ENCODE measurements at places on chromosomes 2 and 18. TPM values are rescaled to one million over a fixed set of nuclear protein-coding genes. Genes with fewer than 3 reads are reported as not detected.

DNA sequence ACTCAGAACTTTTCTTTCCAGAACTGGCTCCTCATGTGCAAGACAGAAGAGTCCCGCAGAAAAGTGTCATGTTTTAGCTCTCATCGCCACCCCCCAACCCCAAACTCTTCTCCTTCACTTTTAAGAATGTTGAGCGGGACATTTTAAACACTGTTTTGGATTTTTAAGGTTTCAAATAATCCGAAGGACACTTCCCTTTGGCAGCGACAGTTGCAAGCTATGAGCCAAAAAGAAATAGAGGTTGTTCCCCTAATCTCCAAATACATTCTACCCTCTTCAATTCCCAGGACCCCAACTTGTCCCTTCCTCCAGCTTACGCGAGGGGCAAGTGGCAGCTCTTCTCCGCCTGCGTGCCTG, 678 bp upstream of the UBE2E3 start:
- DNase-seq: no peak

- no peak for DNase-seq
Measured at GRCh38 chr2:235025800-235026536, 74.2 kb downstream of the SH3BP4 start.

GRCh38 chr18:61398961-61399705, 65.9 kb downstream of the CDH20 start:
- no peak for DNase-seq

GRCh38 chr18:73724958-73725357, 422.7 kb downstream of the FBXO15 start:
- no peak for DNase-seq

DNA sequence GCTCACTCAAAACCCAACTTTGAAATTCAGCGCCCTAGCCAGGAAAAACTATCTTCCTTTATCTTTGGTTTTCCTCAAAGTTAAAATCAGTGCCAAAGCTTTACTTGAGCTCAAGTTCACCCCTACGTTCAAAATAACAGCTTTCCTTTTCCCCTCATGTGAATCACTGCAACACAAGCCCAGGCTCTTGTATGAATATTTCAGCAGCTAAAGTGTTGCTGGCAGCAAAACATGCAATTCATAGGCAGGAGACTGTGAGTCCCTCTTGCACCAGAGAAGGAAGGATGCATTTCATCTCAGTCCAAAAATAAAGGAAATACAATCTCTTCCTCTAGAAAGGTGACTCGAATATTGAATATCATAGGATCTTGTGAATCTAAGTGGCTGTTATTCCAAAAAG, 461.3 kb upstream of the SOX11 start:
- DNase-seq: no peak

- DNase-seq: no peak
Measured at GRCh38 chr2:150136893-150137292, 350.6 kb downstream of the RND3 start.

The TRABD2A gene
- 2.5 TPM for total RNA-seq

DNA sequence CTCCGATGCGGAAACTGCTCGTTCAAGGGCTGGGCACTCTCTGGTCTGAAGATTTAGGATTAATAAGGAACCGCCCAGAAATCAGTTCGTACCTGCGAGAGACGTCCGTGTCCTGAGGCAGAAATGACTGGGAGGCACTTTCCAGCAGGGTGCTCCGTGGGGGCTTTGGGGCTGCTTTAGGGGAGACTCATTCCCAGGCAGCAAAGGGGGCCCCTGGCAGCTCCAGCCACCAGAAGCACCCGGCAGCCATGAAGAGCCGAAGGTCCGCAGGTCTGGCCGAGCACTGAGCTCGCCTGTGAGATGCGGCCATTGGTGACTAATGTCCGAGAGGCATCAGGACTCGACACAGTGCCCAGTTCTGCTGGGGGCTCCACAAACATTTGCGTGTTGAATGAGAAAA, 20.9 kb downstream of the KCNG2 start:
- DNase-seq: no peak

GRCh38 chr2:238305092-238305862, 15.0 kb upstream of the TRAF3IP1 start:
- no peak for DNase-seq

- DNase-seq: no peak
Measured at GRCh38 chr2:191174442-191174841, 23.6 kb upstream of the STAT4 start.

Measured in esophagus muscularis mucosa (tissue), 4 donors.